Chondrocyte (in vitro differentiated cells): ENCODE measurements at places on chromosomes 16 and 17. TPM values are rescaled to one million over a fixed set of nuclear protein-coding genes. Genes with fewer than 3 reads are reported as not detected.

DNA sequence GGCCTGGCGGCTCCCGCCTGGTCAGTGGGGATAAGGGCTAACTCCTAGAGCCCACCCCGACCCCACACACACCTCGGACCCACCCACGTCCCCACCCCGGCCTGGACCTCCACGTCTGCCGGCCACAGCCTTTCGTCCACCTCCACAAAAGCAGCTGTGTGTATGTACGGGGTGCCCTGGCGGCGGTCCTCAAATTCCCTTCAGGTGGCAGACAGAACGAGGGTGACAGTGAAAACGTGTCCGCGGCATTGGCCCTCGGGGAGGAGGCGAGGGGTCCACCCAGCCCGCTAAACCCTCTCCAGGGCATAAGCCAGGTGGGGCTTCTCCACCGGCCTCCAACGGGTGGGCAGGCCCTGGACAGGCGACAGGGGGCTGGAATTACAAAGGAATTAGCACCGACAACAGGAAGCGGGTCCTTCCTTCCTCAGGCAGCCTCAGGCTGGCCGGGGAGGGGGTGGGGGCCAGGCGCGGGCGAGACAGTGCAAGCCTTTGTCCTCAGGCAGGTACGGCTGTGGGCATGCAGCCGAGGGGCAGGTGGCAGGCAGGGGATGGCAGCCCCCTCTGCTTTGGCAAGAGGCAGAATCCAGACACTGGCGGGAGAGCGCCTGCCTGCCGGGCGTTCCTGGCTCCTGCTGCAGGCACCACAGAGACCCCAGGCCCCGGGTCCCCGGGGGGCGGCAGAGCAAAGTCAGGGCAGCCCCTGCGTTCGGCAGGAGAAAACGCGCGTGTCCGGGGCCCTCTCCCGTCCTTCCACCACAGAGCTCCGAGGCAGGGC lies 12.3 kb upstream of the PITPNA start:
- DNase-seq: no peak

- DNase-seq: no peak
Measured at GRCh38 chr17:66337866-66338485, 35.6 kb downstream of the PRKCA start.

Gene TPSD1
- not detected in 3 replicates for total RNA-seq

GRCh38 chr17:80705988-80706387 lies 161.3 kb downstream of the RPTOR start:
- DNase-seq: no peak
